ENCODE measurements at places on chromosomes 7 and 10. TPM values are rescaled to one million over a fixed set of nuclear protein-coding genes. Genes with fewer than 3 reads are reported as not detected.

DNA sequence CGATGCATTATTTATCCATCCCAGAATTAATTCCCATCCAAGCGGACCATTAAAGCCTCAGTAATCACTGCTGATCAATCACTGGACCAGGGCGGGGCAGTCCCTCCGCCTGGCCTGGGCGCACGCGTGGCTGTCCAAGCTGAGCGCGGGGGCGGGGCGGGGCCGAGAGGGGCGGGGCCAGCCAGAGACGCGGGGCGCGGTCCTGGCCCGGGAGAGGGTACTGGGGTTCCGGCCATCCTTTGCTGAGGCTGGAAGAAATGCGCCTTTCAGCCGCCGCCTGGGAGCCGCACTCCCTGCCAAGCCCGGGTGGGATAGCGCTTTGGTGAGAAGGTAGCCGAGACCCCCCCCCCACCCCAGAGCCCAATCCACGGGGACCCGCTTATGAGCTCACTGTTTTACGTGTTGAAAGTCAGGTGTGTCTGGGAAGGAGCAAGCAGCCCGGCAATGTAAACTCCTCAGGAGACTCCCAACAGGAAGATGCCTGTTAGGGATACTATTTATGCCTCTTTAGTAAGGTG lies at the start of gene ARHGAP22:
ARHGAP22 (minus strand) TSS at position 83 of the 518 bp plus-strand sequence. CDS start 277 bp downstream, outside the sequence.
- H3K4me1 ChIP-seq, result peaks cover 57% of the 10 kb centered on the region
- H3K27ac ChIP-seq, result peak within 1 kb of the TSS; percentile 79
- no peak for DNase-seq

- peak overlapping the region; percentile 35 for H3K27ac ChIP-seq
- no peaks in the 10 kb centered on the region for H3K36me3 ChIP-seq
- no peaks in the 10 kb centered on the region for H3K27me3 ChIP-seq
- H3K4me3 ChIP-seq, result no peak overlapping the region
Measured at GRCh38 chr7:73999664-74000435, 28.1 kb upstream of the ELN start.

DNA sequence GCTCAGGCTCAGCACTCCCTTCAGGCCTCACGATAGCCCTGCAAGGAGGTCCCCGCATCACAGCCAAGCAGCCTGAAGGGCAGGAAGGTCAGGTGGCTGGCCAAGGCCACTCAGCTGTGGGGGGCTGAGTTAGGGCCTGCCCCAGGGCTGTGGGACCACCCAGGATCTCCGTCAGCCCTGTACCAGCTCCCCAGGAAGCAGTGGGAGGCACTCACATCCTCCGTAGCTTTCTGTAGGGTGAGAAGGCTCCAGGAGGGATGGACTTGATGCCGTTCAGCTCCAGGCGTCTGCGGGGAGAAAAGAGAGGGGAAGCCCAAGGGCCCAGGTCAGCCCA lies 125.9 kb downstream of the SLIT1 start:
- H3K4me3 ChIP-seq, result no peak overlapping the region
- H3K4me1 ChIP-seq, result no peaks in the 10 kb centered on the region
- peaks cover 12% of the 10 kb centered on the region for H3K27me3 ChIP-seq
- H3K27ac ChIP-seq, result no peak overlapping the region

DNA sequence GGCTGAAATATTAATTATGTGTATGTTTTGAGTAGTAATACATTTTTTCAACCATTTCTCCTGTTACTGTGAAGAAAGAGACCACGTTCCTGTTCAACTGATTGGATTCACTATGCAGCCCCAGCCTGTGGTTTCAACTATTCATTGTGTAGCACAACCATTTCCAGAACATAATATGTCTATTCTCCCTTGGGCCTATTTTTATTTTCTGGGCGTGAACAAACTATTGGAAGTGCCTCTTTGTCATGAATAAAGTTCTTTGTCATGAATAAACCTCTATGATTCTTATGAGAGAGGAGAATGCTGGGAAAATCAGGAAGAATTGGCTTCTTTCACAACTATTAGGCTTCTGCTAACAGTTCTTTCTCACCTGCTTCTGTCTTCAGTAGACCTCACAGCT lies 152.4 kb downstream of the GNAT3 start:
- DNase-seq, result no peak
- H3K27ac ChIP-seq, result no peak overlapping the region

- H3K27ac ChIP-seq, result no peak overlapping the region
- H3K36me3 ChIP-seq, result no peaks in the 10 kb centered on the region
- no peaks in the 10 kb centered on the region for H3K4me1 ChIP-seq
- H3K4me3 ChIP-seq, result no peak overlapping the region
- DNase-seq, result no peak
Measured at GRCh38 chr10:59315465-59315864, 46.9 kb downstream of the FAM13C start.

GRCh38 chr10:118758449-118758848 lies 3.7 kb upstream of the CACUL1 start:
- H3K27me3 ChIP-seq, result no peaks in the 10 kb centered on the region
- DNase-seq, result no peak

- no peaks in the 10 kb centered on the region for H3K36me3 ChIP-seq
- H3K27ac ChIP-seq, result no peak overlapping the region
- H3K27me3 ChIP-seq, result no peaks in the 10 kb centered on the region
- no peaks in the 10 kb centered on the region for H3K4me1 ChIP-seq
- no peak overlapping the region for H3K4me3 ChIP-seq
- DNase-seq, result no peak
Measured at GRCh38 chr10:116151076-116151475, 121.9 kb downstream of the GFRA1 start.

DNA sequence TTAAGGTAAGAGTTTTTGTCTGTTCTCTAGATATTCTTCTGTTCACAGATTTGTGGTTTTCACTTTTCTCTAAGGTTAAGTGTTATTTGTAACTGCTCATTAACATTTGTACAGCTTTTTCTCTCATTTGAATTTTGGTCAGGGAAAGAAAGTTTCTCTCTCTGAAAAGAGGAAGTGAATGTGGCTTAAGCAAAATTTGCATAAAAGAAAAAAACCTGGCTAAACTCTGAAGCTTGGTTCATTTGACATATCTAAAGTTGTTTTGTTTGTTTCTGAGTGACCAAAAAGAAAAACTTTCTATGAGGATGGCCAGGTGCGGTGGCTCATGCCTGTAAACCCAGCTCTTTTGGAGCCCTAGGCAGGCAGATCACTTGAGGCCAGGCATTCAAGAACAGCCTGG lies 22.0 kb upstream of the SLC26A4 start:
- H3K4me1 ChIP-seq, result peaks cover 3% of the 10 kb centered on the region
- no peak overlapping the region for H3K4me3 ChIP-seq
- H3K27me3 ChIP-seq, result no peaks in the 10 kb centered on the region
- no peak overlapping the region for H3K27ac ChIP-seq
- H3K36me3 ChIP-seq, result no peaks in the 10 kb centered on the region

- no peak overlapping the region for H3K27ac ChIP-seq
- H3K4me1 ChIP-seq, result no peaks in the 10 kb centered on the region
- H3K36me3 ChIP-seq, result no peaks in the 10 kb centered on the region
- no peak overlapping the region for H3K4me3 ChIP-seq
Measured at GRCh38 chr10:124560377-124561105, 98.9 kb downstream of the LHPP start.

DNA sequence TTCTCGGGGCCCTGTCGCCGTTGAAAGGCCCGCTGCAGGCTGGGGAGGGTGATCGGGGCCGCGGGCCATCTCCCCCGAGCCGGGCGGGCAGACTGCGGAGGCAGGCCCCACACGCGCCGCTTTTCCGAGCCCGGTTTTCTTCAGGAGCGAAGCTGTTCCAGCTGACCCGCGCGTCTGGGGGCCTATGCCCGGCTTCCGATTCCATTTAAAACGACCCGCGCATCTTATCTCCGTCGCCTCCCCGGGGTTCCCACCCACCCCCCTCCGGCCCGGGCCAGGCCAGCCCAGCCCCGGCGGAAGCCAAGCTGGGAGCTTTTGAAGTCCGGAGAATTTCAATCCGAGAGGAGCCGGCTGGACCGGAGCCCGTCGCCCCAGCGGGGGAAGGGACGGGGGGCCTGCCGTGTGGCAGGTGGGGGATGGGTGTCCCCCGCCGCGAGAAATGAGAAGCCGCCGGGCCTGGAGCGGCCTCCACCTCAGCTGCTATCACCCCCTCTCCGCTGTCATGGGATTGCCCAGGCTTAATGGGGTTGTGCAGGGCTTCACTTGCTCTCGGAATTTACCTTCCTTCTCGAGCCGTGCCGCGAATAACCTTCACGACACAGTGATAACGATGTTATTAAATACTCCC lies 3.1 kb upstream of the EVX1 start:
- no peak overlapping the region for H3K4me3 ChIP-seq
- no peak for DNase-seq
- peaks cover 8% of the 10 kb centered on the region for H3K4me1 ChIP-seq
- peaks cover 95% of the 10 kb centered on the region for H3K27me3 ChIP-seq

DNA sequence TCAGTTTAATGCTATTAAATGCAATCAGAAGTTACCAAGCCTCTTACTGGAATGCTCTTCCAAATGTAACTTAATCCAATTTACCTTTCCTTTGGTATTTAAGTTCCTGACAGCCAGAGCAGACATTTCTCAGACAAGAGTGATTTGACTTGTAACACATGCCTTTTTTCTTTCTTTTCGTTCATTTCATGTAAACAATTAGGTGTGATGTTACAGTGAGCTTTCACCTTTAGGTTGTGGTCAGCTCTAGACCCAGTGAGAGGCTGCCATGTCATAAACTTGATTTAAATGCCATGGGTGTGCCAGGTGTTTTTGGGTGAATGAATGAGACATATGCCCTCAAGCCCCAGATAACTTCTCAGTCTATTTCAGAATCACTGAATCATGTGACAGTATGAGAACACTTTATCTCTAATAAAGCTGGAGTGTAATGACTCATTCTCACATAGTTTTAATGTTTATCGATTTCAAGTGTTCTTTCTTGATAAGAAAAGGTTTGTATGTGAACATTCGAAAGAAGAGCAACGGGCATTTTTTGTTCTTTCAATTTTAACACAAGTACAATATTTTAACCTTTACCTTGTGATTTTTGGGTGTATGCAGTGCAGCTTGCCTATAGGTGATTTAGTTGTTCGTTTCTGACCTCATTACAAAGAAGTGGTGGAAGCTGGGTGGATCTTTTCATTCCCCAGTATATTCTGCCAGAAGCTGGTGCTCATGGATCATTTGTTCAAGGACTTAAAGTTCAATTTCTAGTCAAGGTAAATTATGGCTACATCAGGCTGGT lies 61.5 kb downstream of the CHN2 start:
- no peak overlapping the region for H3K27ac ChIP-seq
- peaks cover 8% of the 10 kb centered on the region for H3K4me1 ChIP-seq
- H3K4me3 ChIP-seq, result no peak overlapping the region
- peak; percentile 44 for DNase-seq

DNA sequence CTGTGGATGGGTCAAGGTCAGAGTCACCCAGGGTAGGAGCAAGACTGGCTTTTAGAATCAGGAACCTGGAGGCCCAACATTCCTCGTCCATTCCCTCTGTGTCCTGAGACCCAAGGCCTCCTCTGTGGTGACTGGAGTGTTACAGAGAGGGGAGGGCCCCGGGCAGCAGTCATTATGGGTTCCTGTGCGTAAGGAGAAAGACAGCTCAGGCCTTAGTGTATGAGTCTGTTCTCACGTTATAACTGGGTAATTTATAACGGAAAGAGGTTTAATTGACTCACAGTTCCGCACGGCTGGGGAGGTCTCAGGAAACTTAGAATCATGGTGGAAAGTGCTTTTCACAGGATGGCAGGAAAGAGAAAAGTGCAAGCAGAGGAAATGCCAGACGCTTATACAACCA lies 422.3 kb downstream of the TCERG1L start:
- H3K36me3 ChIP-seq, result no peaks in the 10 kb centered on the region
- H3K27me3 ChIP-seq, result no peaks in the 10 kb centered on the region
- H3K27ac ChIP-seq, result no peak overlapping the region
- H3K4me1 ChIP-seq, result no peaks in the 10 kb centered on the region

DNA sequence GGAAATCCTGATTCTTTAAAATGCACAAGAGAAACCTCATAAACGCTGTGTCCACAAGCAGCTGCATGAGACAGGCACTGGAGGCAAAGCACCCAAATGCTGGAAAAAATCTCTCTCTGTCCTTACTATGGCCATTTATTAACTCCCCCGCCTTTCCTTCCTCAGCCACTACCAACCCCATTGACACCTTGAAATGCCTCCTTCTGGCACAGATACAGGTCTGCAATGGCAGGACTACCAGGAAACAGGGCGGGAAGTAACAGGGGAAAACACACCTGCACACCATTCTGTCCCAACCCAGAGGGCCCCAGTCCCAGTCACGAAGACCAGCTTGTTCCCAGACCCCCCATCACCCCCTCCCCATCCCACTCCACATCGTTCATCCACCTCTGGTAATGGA lies 224.3 kb downstream of the PARD3 start:
- H3K36me3 ChIP-seq, result no peaks in the 10 kb centered on the region
- H3K4me3 ChIP-seq, result no peak overlapping the region
- no peak overlapping the region for H3K27ac ChIP-seq
- no peak for DNase-seq

DNA sequence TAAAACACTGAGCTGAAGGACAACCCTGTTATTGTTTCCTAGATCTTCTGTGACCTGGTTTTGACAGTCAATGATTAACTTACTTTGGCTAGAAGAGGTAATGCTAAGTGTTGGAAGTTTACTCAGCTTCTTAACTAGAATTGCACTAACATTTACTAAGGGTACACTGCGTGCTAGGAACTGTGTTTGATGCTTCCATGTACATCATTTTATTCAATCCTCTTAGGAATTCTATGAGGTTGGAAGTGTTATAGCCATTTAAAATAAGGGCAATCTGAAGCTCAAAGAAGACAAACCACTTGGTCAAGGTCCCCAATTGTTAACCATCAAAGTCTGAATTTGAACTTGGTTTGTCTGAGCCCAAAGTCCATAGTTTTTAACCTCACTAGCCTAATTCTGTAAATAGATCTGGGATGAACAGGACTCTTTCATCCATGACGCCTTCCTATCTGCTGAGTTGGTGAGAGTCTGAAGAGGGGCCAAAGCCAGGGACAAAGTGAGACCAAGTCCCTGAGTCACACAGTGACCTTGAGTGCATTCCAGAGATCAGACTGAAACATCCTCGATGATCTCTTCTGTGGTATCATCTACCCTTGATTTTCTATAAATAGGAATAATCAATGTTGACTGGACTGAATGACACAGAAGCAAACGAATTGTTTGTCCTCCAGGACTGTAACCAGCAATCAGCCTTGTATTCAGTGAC lies 29.2 kb upstream of the ZNRF2 start:
- H3K27me3 ChIP-seq, result no peaks in the 10 kb centered on the region
- peaks cover 7% of the 10 kb centered on the region for H3K4me1 ChIP-seq
- DNase-seq, result no peak
- no peaks in the 10 kb centered on the region for H3K36me3 ChIP-seq
- H3K27ac ChIP-seq, result no peak overlapping the region
- no peak overlapping the region for H3K4me3 ChIP-seq

ASB10 gene
- total RNA-seq, result not detected

APBB1IP gene
- total RNA-seq, result not detected

LMOD2 gene
- total RNA-seq, result not detected

NUTM2A gene
- total RNA-seq, result 1.2 TPM

TRIP6 gene
- total RNA-seq, result 86.9 TPM

Measured in astrocyte (in vitro differentiated cells and primary cell).